D341Med (cell line): ENCODE measurements at places on chromosomes 7 and 10.

DNA sequence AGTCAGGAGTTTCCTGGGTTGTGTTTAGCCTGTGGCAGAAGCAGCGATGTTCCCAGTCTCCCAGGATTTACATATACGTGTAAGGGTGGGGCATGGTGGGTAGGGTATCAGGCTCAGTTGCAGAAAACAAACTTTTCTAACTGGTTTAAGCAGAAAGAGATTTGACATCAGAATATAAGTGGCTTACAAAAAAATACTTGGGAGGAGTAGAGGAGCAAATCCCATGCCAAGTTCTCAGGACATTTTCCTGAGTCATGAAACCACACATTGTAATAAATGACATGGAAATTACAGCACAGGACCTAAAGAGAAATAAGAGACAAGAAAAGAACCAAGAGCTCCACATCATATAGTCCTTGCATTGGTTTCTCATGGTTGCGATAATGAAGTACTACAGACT is 26.2 kb upstream of the FRMD4A start:
- no peak for DNase-seq

DNA sequence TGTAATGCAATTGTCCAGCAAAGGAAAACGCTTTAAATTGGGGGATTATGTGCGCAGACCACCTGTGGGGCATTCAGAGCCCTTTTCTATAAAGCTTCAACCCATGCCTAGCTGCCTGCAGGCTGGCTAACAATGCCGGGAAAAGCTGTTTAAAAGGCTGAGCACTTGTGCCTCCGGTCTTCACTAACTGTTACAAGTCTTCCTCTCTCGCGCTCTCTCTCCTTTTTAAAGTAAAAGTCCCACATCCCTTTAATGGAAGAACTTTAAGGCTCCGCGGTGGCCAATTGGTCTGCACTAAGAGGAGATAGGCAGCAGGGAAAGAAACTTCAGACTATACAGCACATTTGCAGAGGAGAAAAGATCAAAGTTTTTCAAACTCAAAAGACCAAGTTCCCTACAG is 4.6 kb downstream of the FZD8 start:
- no peak for DNase-seq

GRCh38 chr7:70016044-70016770 is 417.9 kb downstream of the AUTS2 start:
- no peak for DNase-seq

GRCh38 chr7:64618785-64619456 is 47.0 kb upstream of the ZNF107 start:
- peak; percentile 43 for DNase-seq

DNA sequence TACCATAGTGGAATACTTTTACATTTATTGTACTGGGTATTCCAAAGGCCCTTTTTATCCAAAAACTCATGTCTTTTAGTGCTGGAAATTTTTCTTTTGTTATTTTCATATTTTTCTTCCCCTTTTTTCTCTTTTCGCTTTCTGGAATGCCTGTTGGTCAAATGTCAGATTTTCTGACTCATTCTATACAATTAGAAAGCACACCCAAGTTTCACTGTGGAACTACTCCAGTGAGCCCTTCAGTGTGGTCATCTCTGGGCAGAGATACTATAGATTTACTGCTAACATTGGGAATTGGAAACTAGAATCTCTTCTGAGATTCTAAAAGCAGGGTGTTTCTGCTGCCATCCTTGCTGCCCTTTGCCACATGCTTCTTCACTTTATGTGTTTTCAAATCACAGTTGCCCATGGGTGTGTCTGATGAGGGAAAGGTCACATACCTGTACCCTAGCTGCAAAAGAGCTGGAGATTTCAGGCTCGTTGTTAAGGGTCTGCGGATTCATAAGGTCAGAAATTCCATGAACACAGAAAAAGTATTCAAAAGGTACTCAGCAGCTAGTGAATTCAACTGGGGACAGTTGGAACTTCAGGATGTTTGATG is 5.6 kb upstream of the WASL start:
- DNase-seq: no peak

GRCh38 chr7:117616694-117617093 is 136.9 kb downstream of the CFTR start:
- DNase-seq: no peak

DNA sequence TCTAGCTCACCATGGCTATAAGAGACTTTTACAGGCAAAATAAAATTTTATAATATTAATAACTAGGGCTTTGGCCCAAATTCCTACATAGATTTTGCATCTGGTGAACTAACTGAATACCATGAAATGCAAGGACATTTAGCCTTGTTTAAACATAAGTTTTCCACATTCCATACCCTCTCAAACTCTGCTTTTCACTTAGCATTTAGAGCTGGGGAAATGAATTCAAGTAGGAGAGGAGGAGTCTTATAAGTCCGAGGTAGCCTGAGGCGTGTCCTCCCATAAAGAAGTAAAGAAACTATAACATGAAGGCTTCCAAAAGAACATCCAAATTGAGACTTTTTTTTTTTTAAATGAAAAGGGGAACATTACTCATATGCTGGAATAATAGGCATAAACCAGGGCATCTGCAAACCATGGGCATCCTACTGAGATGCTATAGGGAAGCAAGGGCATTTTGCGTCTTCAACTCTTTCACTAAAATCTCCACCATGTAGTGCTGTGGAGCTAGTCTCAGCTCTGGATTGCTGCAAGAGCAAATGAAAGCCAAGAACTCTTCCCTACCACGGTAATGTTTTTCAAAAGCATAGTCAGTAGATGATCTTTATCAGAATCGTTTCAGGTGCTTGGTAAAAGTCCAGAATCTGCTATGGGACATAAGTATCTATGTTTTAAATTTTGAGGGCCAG is 79.1 kb downstream of the PALS2 start:
- DNase-seq: no peak

DNA sequence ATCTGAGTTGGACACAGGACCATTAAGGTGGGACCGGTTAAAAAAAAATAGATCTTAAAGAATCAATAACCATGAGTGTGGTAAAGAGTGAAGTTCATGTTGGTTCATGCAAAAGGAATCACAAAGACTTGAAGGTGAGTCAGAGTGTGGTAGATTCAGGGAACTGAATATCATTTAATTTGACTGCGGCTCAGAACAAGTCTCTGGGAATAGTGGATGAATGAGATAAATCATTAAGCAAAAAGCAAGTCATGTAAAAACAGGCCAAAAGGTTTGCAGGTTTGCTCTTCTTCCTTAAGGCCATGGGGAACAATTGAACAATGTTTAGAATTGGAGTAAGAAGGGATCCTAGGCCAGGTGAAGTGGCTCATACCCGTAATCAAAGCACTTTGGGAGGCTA is 385.8 kb downstream of the ETV1 start:
- no peak for DNase-seq

DNA sequence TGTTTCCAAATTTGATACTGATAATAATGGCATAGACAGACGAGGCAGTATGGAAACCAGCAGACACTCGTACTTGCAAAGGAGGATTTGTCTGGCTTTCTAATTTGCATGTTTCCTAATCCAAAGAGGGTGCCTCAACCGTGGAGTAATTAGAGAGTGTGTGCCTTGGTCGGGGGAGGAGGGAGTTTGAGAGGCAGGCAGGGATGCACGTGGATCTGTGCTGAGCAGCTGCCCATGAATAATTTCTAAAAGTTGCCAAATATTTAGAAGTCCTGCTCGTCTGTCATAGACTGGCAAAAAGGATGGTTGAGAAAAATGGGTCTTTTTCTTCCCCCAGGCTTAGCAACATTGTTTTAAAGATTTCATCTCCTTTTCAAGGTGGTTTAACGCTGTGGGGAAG is 69.4 kb downstream of the PTPRE start:
- peak; percentile 57 for DNase-seq

- peak; percentile 33 for DNase-seq
Measured at GRCh38 chr7:1638215-1638661, 31.8 kb upstream of the ELFN1 start.

DNA sequence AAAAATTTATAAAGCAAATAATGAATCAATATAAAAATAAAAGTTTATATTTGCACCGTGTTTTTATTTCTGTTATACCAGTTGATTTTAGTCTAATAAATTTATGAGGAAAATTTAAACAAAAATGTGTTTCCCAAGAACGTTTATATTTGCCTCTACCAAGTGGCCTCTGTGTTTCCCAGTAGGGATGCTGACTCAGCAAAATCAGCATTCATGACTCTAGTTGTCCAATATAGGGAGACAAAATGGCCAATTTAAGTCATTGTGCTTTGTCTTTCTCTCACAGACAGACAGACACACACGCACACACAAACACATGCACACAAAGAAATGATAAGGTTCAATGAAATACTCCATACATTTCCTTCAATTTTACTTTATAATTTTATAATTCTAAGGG is 942.5 kb upstream of the ZWINT start:
- no peak for DNase-seq

DNA sequence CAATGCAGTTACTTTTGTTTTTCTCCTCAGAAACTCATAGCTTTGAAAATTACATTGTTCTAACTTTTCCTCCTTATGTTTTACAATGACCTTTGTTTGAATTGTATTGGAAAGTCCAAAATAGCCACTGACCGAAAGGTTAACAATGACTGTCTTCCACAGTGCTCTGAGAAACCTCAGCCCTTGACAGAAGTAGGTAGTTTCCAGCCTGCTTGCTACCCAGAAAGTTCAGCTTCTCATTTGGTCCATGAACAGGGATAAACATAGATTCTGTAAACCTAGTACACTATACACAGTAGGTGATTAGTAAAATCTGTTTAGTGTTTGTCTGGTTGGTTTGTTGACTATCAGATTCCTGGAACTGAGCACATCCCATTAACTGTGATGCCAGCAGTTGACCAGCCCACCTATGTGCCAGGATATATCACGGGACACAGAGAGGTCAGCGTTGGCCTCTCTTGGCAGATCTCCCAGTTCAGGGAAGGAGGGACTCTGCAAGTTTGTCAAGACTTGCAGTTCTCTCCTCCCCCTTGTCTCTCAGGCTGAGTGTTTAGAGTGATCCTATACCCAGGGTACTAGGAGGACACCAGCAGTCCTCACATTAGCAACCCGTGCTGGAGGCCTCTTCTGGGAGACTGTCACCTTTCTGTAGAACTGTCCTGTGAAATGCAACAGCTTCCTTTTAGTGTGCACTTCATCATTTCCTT is 297.6 kb downstream of the ARHGAP12 start:
- DNase-seq: no peak

DNA sequence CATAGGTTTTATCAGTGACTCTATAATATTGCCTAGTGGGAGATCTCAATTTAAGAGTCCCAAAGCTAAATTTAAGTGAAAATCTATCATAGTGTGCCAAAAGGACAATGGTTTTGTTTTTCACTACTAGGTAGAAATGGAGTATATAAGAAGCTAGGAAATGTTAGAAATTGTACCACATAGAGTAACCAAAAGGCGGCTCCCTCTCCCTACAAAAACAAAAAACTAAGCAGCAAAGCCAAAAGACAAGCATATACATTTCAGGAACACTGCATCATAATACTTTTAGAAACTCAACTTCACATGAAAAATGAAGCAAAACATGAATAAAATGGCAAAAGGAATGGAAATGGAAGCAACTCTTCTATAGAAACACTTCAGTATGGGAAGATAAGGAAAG is 271.6 kb downstream of the CACNA2D1 start:
- no peak for DNase-seq

GRCh38 chr10:69643779-69644657 is 14.0 kb downstream of the FAM241B start:
- no peak for DNase-seq

GRCh38 chr7:98922392-98923187 is 44.3 kb downstream of the TRRAP start:
- DNase-seq: no peak

- DNase-seq: no peak
Measured at GRCh38 chr10:92567952-92568600, 5.8 kb downstream of the IDE start.

DNA sequence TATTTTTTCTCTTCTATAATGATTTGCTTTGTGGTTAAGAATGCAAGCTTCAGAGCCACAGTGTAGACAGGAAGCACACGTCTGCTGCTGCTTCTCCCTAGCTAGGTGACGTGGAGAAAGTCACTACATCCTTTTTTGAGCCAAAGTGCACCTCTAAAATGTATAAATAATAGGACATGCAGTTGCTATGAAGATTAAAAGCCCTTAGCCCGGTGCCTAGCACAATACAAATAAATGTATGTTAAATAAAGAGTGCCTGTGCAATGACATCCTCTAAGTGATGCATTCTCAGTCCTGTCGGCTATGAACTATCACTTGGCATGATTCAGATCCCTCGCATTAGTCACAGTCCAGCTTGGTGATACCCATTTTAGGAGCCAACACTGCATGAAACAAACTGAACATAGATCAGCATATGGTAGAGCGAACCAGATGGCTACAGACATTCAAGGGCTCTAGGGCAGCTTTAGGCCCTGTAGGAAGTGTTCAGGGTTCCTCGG is 4.8 kb upstream of the TRDMT1 start:
- DNase-seq: no peak

- DNase-seq: peak; percentile 54
Measured at GRCh38 chr10:76632767-76633051, 1004.9 kb downstream of the KCNMA1 start.

DNA sequence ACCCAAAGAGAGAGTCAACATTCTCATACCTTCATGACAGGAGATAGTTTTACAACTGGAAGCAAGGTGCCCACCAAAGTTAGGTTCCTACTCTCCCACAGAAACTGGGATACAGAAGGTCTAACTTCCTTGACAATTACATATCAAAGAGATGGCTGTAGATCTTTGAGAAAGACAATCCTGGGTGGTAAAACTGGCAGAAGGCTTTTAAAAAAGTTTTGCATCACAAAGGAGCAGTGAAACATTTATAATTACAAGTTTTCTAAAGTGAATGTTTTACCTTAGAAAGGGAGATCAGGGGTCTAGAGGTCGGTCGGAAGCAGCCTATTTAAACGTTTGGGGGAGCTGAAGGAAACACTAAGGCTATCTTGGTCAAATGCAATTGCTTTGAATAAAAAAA is 166.6 kb upstream of the STEAP1 start:
- no peak for DNase-seq

GRCh38 chr10:61061923-61062504 is 118.0 kb upstream of the RHOBTB1 start:
- DNase-seq: no peak

GRCh38 chr10:24816868-24817396 is 93.2 kb upstream of the ARHGAP21 start:
- no peak for DNase-seq

GRCh38 chr7:142626420-142627035 is 122.7 kb upstream of the PRSS1 start:
- DNase-seq: peak; percentile 62

- DNase-seq: peak; percentile 87
Measured at GRCh38 chr10:101829561-101830315, 11.5 kb upstream of the OGA start.

DNA sequence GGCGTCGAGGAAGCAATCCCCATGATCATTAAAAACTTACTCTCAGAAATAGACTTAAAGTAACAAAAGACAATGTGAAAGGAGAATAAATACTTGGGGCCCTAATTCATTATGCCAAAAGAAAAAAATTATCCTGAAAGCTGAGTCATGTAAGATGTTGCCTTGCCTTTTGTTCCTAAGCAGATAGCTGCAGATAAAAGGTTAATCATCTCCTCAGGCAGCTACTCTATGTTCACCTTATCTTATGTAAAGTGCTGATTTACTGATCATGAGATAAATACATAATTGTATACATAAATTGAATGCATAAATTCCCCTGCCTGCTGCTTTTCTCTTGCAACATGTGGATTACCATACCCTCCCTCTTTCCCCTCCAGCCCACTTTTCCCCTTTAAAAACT is 28.1 kb upstream of the CREB3L2 start:
- no peak for DNase-seq
